ENCODE measurements at places on chromosomes 6 and 20.
A peak's percentile ranks its signal among the peaks of the same experiment; 100 is the strongest.

- DNase-seq: no peak
Measured at GRCh38 chr6:160421854-160422253, 73.7 kb downstream of the SLC22A3 start.

DNA sequence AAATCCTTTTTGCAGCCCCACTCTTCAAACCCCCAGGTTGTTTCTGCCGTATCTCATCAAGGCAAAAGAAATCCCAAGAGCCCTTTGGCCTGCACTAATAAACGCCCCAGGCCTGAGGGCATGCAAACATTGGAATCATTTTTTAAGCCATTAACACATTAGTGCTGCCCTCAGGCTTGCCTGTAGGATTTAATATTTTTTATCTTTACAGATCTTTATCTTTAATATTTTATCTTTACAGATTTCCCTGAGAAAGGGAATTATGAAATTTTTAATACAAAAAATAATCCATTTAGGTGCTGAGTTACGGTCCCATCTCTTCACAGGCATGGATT lies 14.7 kb downstream of the GTPBP2 start:
- DNase-seq: no peak

DNA sequence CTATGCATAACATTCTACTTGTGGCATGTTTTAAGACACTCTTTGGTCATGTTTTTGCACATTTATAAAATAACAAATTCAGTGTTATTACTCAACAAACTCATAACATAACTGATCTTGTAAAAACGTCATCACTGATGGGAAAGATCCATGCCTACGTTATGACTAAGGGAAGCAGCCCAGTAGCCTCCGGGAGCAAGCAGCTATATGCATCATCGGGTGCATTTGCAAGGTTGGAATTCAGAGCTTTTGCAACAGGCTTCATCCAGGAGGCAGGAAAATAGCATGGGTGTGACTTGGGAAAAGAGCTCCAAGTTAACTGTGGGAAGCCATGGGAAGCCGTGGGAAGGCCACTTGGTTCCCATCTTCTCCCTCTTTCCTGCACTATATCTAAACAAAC lies 271.6 kb upstream of the SGK1 start:
- peak; percentile 80 for DNase-seq

DNA sequence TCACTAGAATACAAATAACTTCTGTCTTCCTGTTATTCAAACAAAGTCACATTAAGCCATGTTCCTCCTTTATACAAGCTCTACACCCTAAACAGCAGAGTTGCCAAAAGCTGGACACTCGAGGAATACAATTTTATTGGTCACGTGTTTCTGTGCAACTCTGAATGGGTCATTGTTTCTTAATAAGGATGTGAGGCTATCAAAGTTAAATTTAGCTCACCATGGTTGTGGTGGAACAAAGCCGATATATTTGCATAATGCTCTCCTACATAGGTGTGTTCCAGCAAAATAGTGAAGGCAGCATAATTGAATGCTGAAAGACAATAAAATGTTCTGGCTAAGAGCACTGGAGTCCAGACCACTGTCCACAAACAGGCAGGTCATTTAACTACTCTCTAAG lies 36.9 kb upstream of the CD2AP start:
- peak; percentile 20 for DNase-seq

GRCh38 chr20:58880994-58881752 lies 28.7 kb downstream of the GNAS start:
- DNase-seq: no peak

- peak; percentile 70 for DNase-seq
Measured at GRCh38 chr6:55925292-55925691, 49.9 kb upstream of the BMP5 start.

DNA sequence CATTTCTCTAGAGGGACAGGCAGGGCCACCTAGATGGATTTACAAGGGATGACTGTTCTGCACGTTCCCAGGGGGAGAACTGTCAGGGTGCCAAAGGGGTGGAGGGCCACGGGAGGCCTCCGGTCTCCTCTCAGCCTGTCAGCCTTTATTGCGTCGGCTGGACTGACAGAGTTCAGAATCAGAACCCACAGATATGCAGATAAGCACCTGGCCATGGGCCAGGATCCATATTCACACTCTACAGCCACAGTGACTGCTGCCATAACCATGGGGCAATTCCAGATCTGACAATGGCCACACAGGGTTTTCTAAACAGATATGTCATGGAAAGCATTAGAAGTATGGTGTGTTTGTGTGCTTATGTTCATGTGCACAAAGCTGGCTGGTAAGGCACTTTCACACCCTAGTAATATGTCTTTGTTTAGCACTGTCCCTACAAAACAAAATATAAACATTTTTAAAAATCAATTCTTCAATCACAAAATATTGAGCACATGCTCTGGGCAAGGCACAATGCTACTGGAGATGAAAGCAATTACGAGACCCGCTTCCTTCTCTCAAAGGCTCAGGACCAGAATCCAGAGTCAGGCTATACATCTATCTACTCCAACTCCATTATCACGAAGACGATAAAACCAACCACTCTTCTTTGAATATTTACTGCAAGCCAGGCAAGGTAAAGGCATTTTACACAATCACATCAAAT lies 29.1 kb downstream of the TRAM2 start:
- peak; percentile 74 for DNase-seq

DNA sequence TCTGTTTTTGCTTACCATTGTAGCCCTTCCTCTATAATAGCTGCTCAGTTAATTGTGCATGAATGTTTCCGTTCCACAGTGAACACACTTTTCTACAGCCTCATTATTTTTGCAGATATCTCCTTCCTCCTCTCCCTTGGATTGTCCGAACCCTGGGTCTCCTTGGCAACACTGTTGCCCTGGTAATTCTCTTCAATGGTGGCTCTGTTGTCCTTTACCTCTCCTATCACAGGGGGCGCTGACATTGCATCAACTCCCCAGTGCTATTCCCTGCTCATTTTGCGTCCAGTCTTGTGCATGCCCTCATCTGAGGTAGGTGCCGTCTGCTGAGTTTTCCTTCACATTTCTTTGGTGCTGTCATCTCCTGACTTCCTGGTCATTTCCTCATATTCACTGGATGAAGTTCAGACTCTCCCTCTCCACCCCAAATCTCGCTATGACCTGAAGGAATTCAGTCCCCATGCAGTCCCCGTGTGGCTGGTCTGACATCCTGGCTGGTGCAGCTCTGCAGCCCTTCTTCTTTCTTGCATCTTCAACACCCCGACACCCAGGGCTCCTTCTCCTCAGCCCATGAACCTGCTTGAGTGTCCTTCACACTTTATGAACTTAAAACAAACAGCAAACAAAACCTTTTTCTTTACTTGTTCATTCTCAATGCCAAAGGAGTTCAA lies 21.1 kb downstream of the PHACTR2 start:
- no peak for DNase-seq

DNA sequence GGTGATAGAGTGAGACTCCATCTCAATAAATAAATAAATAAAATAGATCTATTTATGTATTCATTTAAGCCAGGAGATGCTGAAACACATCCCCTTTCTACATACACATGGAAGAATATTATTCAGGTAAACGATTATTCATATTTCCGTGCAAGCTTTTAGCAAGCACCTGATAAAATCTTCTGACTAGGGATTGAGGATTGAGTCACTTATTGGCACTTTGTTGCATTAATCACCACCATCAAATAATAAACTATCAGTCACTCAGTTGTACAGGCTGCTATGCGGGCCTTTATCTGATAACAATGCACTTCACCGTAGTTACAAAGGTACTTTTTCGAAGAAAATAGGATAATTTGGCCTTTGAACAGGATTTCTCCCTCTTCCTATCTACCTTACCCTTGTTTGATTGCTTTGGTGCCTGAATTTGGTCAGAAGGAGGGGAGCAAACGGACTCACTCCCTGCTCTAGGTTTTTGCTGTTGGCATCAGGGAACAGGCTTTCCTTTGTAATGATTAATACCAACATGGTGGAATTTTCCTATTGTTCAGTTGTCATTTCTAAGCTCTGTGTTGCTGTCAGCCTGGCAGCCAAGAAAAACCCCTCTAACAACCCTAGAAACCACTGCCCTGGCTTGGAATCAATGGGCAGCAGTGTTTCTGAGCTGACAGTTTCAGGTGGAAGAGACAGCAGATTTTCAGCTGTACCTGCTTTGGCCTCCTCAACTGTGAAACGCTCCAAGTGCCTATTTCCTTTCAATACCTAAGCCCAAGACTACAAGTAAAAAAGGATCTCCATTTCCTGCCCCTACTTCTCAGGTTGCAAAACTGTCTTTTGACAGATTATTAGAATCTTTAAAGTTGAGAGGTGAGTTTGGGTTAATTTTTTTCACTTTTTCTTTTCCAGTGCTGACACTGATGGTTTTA lies 63.0 kb downstream of the MYB start:
- peak; percentile 74 for DNase-seq

DNA sequence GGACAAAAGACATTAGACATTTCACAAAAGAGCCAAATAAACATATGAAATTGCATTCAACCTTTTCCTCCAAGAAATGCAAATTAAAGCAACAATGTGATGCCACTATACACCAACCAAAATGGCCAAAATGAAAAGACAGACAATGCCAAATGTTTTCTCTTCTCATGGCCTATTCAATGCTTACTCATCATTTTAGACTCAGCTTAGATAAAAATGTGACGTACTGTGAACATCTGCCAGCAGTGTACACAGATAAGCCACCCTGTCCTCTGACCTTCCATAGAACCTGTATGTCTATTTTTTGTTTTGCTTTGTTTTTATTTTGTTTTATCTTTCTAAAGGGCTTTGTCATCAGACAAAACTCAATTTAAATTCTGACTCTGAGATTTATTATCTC lies 385.2 kb downstream of the FRK start:
- DNase-seq: no peak

GRCh38 chr6:8110117-8110721 lies 7.9 kb upstream of the EEF1E1 start:
- no peak for DNase-seq

DNA sequence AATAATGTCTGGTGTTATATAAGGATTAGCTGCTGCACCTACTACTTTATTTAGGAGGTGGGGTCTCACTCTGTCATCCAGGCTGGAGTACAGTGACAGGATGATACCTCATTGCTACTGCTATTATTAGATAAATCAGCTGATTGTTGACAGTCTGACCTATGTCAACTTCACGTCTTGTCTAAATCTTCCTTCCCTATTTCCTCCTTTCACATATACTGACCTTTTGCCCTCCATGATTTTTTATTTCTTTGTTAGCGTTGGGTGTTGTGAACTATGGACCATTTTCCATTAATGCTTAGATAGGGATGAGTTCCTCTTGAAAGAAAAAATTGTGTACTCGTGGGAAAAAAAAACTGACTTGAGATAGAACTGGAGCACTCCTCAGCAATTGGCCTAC lies 109.9 kb upstream of the BEND6 start:
- DNase-seq: no peak

GRCh38 chr20:25533920-25534700 lies 51.2 kb downstream of the NINL start:
- no peak for DNase-seq

DNA sequence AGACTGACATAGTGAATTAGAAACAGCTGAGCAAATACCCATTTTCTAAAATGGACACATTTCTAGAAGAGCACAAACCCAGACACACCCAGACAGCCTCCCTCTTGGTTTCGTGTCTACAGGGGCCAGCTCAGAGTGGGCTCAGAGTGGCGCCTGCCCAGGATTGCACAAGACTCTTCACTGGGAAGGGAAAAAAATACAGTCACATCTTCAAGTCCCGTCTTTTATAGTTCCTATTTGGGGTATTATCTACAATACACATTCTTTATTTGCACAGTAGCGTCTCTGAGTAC lies 246.1 kb upstream of the AFDN start:
- no peak for DNase-seq

- DNase-seq: peak; percentile 42
Measured at GRCh38 chr6:90386399-90387382, 90.0 kb upstream of the BACH2 start.

DNA sequence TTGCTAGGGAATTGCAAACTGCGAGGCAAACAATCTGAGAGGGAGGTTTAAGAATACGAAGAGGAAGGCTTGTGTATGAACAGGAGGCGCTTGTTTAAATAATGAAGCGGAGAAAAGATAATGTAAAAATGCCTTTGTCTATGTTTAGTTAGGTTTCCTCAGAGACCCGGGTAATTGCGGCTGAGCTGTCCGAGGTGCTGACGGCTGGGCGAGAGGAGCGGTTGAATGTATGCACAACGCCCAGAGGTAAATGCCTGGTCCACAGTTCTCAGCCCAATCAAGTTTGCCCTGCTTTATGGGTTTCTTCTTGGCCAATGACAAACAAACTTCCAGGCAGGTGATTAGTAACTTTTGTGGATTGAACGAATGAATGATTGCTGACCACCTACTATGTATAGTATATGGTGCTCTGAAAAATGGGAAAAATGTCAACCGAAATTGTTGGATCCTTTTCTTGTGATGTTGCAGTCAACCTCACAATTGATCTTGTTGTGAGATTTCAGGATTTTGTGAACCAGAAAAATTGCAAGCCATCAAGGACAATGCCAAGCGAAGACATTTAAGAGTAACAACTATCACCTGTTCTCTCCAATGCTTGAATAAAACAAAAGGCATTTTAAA lies 38.3 kb upstream of the SLC32A1 start:
- peak; percentile 81 for DNase-seq

DNA sequence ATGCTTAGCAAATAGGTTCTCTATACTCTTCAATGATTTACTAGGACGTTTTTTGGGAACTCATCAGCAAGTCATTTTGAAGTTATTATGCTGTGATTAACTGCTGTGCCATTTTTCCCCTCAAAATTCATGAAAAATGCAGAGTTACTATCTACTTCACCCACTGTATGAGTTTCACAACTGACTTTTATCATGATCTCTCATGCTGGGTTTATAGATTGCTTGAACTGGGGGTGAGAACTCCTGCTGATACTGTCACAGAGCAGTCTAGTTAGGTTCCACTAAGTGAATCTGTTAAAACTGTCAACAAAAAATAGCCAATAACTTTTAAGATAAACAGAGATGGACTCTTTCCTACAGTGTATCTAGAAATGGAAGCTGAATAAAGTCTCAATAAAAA lies 136.7 kb downstream of the EYS start:
- no peak for DNase-seq
